ENCODE measurements at places on chromosomes 12 and 14.

DNA sequence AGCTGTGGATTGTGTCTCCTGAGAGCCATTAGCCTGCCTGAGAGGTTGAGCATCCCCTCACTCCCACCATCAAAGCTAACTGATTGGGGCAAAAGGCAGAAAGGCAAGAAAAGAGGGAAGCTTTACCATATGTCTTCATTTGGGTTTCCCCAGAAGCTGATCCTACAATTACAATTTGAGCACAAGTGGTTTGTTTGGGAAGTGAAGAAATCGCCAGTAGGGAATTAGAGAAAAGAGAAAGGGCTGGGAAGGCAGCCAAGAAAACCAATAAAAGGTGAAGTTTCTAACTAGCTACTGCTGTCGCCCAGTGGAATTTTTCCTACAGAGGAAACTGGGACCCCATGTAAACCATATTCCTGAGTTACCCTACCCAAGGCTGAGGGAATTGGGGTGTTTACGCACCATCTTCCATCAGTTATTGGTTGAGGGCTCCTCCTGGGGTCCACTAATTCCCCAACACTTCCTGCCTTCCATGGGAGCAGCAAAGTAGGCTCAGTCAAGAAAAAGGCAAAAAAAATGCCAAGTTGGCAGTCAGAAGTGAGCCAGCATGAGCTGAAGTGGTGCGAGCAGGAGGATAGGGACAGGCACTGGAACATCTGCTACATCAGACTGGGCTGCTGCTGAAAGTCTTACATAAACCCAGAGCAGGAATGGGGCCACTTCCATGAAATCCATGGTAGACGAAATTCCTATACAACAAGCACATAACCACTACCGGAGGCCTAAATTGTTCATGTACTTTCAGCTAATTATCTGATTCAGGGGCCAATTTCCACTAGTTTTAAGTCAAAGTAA lies 17.3 kb downstream of the KCNK10 start:
- DNase-seq: no peak

- DNase-seq: no peak
Measured at GRCh38 chr12:114445401-114446323, 39.7 kb upstream of the TBX5 start.

DNA sequence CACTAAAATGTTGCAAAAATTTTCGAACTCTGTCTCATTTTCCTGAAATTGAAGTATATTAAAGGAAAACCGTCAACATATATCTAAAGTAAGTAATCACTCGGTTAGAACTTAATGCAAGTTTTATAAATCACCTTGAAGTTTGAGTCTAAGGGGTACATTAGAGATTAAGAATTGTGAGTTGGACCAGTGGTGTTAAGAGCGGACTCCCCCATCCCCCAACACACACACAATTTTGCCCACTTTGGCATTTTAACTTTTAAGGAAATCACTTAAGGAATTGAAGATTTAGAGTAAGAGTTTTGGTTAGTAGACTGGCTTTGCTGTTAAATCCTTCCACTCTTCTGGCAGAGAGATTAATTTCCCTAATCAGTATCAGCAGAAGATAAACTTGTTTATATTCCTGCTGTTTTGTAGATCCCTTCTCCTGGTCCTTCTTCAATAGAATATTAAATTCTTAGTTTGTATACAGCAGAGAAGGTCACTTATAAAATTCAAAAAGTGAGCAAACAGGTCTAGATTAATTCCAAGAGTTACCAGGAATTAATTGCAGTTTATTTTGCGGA lies 1.5 kb downstream of the HIF1A start:
- no peak for DNase-seq

GRCh38 chr12:95088379-95088778 lies 15.0 kb upstream of the NR2C1 start:
- no peak for DNase-seq

DNA sequence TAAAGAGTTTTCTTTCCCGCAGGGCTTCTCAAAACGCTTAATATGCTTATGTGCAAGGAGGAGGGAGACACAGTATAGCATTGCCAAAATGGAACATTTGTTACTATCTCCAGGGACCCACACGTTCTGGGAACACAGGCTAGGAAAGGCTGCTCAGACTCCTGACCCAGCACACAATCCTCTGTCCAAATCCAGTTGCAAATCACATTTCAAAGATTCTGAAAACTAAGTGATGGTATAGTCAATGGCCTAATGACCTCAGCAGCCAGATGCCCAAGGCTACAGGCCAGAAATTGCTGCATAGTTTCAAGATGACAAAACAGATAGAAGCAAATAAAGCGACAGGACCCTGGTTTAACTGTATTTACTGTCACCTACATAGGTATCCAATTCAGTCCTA lies 97.0 kb upstream of the GRIP1 start:
- no peak for DNase-seq

GRCh38 chr14:35414365-35414764 lies 9.8 kb upstream of the NFKBIA start:
- DNase-seq: peak; percentile 49

DNA sequence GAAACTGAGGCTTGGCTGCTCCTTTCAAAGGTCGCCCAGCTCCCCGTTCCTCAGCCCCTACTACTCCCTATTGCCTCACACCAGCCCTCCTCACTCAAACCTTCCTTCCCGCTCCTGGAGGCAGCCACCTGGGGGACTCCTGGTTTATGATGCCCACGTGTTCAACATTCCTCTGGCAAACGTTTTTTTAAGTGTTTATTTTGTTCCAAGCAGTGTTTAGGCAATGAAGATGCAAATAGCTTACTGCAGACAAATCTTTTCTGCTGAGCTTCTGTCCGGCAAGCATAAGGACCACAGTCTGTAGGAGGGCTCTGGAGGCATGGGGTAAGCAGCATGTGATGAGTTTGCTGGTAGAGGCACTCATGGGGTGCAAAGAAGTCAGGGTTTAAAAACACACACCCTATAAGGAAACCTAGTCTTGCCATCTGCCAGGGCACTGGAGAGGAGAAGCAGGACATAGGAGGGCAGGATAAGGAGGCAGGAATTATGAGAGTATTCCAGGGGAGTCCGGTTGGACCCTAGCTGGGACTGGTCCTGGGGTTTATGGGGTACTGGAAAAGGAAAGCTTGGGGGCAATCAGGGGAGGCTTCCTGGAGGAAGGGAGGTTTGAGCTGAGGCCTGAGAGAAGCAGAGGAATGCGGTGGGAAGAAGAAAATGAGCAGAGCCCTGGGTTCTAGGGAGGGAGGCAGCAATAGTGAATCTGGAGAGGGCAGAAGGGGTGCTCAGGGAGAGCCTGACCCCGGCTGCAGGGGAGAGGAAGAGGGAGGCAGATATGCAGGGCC lies 123.3 kb downstream of the NCOR2 start:
- no peak for DNase-seq

- no peak for DNase-seq
Measured at GRCh38 chr14:99035268-99035667, 236.7 kb downstream of the BCL11B start.

GRCh38 chr12:74319886-74320285 lies 217.7 kb upstream of the ATXN7L3B start:
- DNase-seq: no peak

- no peak for DNase-seq
Measured at GRCh38 chr12:89339526-89339925, 12.8 kb downstream of the DUSP6 start.

DNA sequence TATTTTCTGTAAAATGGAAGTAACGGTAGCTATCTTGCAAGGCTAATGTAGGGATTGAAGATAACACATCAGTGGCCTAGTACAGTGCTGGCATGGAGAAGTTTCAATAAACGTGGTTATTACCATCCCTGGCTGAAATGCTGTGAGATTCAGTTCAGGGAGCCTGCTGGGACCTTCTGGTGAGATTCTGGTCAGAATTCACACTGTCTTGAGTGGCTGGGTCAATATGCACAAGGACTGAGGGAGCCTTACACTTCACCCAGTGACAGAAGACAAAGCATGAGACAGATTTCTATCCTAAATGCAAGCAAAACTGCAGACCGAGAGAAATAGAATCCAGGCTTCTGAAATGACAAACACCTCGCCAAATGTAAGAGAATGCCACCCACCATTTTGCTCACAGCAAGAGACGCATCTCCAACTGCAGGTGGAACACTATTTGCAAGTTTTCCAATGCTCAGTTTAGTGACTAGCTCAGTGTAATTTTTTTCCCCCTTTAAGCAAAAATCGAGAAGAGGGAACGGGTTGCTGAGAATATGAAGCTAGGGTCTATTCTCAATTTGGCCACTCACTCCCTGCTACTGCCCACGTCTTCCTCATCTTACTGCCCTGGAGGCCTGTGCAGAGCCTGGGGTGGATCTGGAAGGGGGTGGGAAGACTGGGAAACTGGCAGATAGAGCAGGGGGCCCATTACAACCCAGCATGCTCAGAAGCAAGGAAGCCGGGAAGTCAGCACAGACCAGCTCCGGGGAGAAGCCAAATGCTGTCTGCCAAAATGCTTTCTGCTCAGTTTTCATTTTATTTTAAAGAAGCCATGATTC lies 201.3 kb downstream of the TTC7B start:
- no peak for DNase-seq

GRCh38 chr12:80939231-80939950 lies 1.7 kb upstream of the LIN7A start:
- no peak for DNase-seq

- no peak for DNase-seq
Measured at GRCh38 chr14:39376667-39377403, 55.4 kb downstream of the FBXO33 start.

- DNase-seq: no peak
Measured at GRCh38 chr14:50345846-50346422, 33.8 kb downstream of the DMAC2L start.

GRCh38 chr12:23133471-23133870 lies 508.5 kb downstream of the ETNK1 start:
- DNase-seq: no peak

DNA sequence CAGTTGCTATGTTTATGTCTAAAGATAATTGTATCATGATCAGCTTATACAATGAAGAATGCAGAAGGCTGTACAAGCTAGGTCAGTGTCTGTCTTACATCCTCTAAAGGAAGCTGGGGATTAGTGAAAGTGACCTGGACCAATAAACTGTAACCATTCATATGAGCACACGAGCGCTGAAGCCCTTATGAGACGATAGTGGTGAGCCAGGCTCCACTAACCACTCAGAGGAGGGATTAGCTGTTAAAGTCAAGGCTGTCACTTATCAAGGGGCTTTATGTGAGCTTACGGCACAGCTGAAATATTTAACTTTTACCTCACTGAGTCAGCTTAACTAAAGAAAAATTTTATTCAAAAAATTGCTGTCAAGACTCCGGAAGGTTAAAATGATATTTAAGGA lies 30.3 kb downstream of the NDUFA12 start:
- DNase-seq: peak; percentile 43

- DNase-seq: no peak
Measured at GRCh38 chr14:99280852-99281251, 8.9 kb upstream of the BCL11B start.

DNA sequence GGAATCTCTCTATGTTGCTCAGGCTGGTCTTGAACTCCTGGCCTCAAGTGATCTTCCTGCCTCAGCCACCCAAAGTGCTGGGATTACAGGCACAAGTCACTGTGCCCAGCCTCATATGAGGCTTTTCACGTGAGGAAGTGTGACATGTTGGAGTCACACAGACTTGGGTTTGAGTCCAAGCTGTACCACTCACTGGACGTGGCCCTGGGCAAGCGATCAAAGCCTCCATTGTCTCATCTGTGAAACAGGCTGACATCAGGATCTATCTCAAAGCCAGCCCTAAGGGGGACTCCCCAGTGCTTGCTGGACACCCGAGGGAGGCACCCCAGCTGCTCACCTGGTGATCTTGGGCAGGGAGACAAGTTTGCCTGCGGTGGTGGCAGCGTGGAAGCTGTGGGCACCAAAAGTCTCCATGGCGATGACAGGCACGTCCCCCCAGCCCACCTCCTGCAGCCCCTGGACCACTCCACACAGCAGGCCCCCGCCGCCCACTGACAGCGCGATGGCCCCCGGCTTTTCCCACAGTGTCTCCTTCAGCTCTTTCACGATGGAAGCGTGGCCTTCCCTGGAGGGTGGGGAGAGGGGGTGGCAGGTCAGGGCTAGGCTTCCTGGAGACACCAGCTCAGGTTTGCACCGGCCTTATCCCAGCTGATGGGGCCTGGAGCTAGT lies 6.7 kb downstream of the SDS start:
- no peak for DNase-seq

DNA sequence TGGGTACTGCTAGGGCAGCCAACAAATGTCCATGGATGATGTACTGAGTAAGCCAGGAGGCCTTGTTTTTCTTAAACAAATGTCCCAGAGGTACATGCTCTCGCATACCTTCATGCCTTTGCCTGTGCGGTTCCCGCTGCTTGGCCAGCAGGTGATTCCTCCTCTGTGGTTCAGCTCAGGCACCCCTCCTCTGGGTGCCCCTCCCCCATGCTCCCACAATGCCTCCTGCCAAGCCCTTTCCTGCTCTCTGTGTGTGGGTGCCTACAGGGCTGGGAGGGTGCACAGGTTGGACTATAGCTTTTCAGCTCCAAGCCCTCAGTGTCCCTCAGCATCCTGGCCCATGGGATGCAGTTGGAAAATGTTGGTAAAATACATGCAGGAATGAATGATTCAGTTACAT lies 23.5 kb downstream of the ASB2 start:
- no peak for DNase-seq

DNA sequence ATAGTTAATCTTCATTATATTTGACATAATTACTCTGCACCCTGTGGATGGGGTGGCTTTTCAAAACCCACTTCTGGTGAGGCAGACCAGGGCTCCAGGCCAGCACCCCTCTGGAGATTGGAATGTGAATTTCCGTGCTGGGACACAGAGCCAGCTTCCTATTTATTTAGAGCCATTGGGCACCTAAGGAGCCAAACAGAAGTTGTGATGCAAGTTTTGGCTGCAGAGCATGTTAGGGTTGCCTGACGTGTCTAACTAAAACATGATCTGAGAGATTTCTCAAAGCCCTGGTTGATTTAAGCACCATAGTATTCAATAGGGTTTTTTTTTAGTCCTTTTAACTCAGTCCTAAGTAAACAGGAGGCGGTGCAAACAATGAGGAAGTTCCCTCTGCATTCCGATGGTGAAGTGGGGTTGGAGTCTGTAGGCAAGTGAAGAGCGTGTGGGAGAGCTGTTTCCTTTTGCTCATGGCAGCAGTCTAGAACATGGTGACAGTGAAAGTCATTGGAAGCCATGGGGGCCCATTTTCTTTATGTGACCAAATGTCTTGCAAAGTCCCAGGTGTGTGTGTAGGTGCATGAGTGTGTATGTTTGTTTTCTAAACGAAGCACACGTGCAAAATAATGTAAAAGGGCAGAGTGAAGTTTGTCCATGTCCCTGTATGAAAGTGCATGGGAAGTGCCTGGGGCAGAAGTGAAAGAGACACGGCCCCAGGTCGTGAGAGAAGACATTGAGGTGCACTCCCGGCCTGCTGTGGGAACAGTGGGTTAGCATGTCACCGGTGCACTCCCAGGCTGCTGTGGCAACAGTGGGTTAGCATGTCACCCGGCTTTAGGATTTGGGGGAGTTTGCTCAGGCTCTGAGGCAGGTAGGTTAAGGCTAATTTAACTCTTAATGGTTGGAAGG lies 117.7 kb downstream of the PRKCH start:
- no peak for DNase-seq

All from RCC 7860 (cell line).